ENCODE measurements at places on chromosomes 2 and 18.
A peak's percentile ranks its signal among the peaks of the same experiment; 100 is the strongest.

- no peak for DNase-seq
These were observed 2.7 kb downstream of the STK16 start for GRCh38 chr2:219247678-219248642.

GRCh38 chr18:52694804-52695203 is 354.8 kb downstream of the DCC start:
- DNase-seq: peak; percentile 60

GRCh38 chr2:240212425-240213225 is 72.2 kb upstream of the OTOS start:
- peak; percentile 14 for DNase-seq

DNA sequence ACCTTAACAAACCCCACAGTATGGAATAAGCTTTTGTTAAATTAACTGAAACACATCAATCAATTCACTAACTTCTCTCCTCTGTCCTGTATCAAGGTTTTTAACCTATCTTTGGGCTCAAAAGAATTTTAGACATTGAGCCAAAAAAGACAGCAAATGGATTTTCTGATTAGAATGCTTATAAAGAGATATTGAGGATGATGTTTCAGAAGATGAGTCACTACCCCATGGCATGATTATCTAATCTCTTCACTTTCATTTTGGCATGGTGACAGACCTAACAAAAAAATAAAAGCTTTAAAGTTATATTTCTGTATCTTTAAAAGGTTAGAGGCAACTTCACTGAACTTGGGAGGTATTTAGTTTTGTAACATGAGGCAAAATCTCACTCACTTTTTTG is 55.5 kb downstream of the SGPP2 start:
- DNase-seq: no peak

- DNase-seq: no peak
These were observed 19.3 kb downstream of the ST6GAL2 start for GRCh38 chr2:106866641-106867040.

GRCh38 chr2:234633581-234634230 is 136.8 kb upstream of the ARL4C start:
- no peak for DNase-seq

- no peak for DNase-seq
These were observed 150.4 kb downstream of the PIK3C3 start for GRCh38 chr18:42105394-42105793.

GRCh38 chr2:146123714-146124113 is 1603.8 kb upstream of the ZEB2 start:
- no peak for DNase-seq

DNA sequence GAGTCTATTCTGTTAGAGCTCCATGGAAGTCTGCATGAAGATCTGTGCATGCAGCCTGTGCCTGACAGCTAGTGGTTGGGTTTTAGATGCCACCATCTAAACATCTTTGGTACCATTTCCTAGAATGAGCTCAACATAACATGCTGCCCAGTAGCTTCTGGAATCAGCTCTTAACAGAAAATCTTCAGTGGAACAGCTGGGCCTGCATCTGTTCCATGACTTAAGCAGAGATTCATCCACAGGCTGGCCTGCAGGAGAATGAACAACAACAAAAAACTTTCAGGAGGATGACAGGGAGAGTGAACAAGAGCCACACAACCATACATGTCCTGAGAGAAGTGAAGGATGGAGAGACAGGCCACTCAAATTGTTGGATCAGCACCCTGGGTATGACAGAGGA is 316.6 kb downstream of the RDH14 start:
- no peak for DNase-seq
